Left colon (tissue), 2 donors: ENCODE measurements at places on chromosomes 13 and 19. TPM values are rescaled to one million over a fixed set of nuclear protein-coding genes. Genes with fewer than 3 reads are reported as not detected.

- peak; percentile 82 for DNase-seq
Measured at GRCh38 chr13:110869805-110870706, 44.8 kb downstream of the ANKRD10 start.

DNA sequence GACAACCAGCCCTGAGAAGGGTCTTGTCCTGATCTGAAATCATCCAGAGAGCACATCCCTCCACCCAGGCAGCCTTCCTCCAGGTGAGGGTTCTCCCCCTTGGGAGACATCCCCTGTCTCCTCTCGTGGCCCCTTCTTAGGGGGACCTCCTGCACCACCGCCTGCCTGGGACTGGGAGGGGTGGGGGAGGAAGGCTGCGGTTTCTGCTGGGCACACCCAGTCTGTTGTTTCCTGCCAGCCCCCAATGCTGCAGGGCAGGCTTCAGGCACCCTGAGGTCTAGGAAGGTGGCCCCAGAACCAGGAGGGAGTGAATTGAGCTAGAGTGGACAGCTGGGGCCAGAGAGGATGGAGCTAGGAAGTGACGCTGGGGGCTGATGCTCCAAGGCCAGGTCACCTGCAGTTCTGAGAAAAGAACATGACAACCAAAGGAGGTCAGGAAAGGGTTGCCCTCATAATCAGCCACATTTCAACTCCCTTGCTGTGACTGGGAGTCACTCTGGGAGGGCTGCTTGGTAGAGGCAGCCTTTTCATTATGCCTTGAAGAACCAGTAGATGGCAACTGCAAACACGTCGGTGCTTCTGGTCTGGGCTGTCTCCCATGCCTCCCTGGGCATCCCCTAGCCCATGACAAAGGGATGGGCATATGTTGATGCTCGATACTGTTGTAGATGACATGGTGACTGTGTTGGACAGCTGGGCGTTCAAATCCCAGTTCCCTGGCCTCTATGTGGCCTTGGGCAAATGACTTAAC is 1.4 kb downstream of the ARHGEF18 start:
- DNase-seq, result peak; percentile 40

DNA sequence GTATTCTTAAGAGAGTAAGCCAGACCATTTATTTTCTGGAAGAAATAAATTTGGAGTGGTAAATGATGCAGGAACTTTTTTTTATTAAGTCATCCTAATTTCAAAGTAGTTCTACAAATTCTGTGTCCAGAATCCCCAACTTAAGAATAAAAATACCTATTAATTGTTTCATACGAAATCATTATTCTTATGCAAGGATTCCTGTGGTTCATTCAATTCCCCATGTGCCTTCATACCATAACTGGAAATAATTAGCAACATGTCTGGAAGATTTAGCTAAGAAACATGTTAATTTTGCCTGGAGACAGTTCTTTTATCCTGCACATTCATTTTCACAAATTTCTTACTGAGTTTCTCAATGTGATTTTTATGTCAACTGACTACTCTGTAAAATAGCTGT is 408.6 kb downstream of the PCDH9 start:
- DNase-seq, result no peak

GRCh38 chr19:2274185-2274711 is 7.7 kb downstream of the PEAK3 start:
- no peak for DNase-seq

GRCh38 chr13:109699628-109700071 is 86.7 kb downstream of the IRS2 start:
- no peak for DNase-seq

- DNase-seq, result no peak
Measured at GRCh38 chr13:50303963-50304721, 288.9 kb downstream of the KCNRG start.

DNA sequence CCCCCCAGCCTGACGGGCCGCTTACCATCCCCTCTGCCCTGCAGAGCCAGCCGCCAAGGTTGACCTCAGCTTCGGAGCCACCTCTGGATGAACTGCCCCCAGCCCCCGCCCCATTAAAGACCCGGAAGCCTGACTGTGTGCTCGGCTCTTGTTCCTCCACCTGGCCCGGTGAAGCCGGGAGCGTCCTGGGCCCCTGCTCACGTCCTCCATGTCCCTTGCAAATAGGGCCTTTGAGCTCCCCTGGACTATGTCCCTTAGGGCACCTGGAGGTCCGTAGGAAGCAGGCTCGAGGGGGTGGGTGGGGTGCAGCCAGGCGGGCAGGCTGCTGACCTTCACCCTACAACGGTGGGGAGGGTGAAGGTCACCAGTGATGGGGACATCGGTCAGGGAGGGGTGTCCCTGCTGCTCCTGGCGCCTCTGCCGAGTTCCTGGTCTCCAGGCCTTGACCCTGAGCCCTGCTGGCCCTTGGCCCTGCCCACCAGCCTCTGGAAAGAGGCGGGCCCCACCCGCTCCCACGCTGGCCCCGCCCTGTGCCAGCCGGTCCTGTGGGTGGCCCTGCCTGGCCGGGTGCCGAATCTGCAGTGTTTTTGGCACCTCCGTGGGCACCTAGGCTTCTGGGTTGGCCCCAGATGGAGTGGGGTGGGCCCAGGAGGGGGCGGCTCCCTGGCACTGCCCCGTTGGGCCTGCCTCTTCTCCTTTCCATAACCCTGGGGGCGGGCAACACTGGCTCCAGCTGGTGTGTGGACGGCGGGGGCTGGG is 3.3 kb downstream of the ATP5F1D start:
- peak; percentile 81 for DNase-seq

DNA sequence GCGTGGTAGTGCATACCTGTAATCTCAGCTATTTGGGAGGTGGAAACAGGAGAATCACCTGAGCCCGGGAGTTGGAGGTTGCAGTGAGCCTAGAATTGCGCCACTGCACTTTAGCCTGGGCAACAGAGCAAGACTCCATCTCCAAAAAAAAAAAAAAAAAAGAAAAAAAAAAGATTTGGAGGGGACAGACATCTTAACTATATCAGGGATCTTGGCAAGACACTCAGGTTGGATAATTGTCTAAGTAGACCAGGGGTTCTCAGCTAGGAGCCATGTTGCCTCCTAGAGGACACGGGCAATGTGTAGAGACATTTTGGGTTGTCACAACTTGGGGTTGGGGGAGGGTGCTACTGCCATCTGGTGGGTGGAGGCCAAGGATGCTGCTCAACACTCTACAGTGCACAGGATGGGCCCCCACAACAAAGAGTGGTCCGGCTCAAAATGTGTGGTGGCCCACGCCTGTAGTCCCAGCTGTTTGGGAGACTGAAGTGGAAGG is 1.9 kb upstream of the ZNF580 start:
- DNase-seq, result no peak

DNA sequence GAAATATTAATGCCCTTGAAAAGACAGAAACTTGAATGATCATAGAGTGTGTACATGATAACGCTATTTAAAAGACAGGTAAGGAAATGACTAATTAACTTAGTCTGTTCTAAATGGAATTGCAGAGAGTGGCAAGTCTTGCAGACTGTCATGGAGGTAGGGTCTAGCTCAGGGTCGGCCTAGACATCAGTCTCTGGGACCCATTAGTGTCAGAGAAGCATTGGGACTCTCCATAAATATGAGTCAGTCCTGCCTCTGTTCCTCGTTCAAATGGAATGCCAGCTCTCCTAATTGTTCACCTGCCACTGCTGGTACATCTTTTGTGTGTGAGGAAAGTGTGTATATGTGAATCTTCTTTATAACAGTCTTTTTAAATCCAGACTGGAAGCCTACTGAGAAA is 28.0 kb downstream of the PCDH20 start:
- no peak for DNase-seq

DNA sequence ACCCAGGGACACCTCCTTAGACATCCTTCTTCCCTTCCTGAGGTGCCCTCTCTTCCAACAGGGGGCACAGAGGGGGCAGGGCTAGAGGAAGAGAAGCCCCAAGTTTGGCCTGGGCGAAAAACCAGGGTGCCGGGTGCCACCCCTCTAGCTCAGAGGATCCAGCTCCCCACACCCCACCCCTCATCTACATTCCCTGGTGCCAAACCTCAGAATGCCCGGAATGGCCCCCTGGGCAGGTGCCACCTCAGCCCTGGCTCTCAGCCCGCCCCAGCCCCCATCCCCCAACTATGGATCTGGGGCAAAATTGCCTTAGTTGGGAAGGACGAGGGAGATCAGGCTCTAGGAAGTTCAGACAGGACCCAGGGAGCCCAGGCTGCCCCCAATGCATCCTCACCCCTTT is 2.0 kb downstream of the CNN1 start:
- no peak for DNase-seq

GRCh38 chr13:94712287-94712811 is at the start of gene SOX21:
SOX21 (minus strand) TSS chr13:94712545; CDS start chr13:94712049, 496 bp downstream.
- DNase-seq, result no peak

- no peak for DNase-seq
Measured at GRCh38 chr13:112602189-112602588, 14.2 kb upstream of the TUBGCP3 start.

- peak; percentile 36 for DNase-seq
Measured at GRCh38 chr19:47095476-47096099, 18.0 kb downstream of the ZC3H4 start.

GRCh38 chr19:12995596-12996405 is 526 bp downstream of the NFIX start:
- DNase-seq, result no peak

DNA sequence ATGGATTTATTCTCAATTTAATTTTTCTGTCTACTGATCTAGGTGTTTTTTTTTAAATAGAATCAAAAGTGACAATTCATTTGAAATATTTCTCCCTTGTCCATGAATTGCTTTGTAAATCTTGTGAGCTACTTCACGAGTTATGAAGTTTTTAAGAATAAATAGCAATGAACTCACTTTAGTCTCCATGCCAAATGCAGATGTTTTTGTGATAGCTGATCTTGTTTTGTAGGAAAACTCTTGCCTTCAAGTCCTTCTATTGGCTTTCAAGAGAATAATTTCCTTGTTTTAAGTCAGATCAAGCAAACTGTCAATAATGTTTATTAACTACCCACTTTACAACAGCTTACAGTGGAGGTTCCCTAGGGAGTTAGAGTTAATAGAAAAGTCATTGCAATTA is 99.8 kb downstream of the ITGBL1 start:
- no peak for DNase-seq

- no peak for DNase-seq
Measured at GRCh38 chr19:13209484-13210338, 59.5 kb downstream of the IER2 start.

DNA sequence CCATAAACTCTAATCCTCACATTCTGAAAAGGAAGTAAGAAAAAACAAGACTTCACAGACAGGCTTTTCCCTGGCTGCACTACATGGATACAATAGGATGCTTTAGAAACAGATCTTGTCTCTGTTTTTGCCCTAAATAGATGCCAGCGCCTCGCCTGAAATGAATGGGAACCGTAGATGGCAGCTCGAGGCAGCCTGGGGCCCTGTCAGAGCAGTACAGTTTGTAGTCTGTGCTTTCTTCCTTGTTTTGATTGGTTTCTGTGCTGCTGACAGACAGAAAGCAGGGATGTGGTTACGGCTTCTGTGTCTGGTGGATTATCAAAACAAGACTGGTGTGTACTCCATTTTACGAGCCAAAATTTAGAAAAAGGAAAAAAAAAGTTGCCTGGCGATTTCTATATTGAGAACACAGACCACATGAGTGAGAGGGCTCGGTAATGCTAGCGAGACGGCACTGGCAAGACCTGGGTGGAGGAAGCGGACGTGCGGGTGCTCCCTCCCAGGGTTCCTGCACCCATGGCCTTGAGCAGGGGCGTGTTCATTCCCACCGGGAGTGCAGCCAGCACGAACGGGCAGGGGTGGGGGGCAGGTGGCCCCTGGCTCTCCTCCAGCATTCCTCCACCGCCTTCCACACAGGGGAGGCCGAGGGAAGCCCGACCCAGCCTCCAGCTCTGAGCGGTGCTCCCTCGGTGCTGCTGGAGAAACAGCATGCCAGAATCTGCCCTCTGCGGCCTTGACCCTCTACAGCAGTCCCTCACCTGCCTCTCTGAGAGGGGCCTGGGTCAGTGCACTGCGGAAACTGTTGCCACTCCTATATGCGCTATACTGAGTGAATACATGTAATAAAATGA is 37.6 kb upstream of the C1QTNF9 start:
- DNase-seq, result peak; percentile 73

GRCh38 chr13:31722673-31723072 is 16.7 kb upstream of the RXFP2 start:
- DNase-seq, result no peak

GRCh38 chr19:50705422-50706019 is 14.1 kb downstream of the SHANK1 start:
- DNase-seq, result no peak

- DNase-seq, result peak; percentile 81
Measured at GRCh38 chr19:13234518-13234917, 84.3 kb downstream of the IER2 start.

- DNase-seq, result no peak
Measured at GRCh38 chr13:25699056-25699455, 327.3 kb downstream of the ATP8A2 start.

DNA sequence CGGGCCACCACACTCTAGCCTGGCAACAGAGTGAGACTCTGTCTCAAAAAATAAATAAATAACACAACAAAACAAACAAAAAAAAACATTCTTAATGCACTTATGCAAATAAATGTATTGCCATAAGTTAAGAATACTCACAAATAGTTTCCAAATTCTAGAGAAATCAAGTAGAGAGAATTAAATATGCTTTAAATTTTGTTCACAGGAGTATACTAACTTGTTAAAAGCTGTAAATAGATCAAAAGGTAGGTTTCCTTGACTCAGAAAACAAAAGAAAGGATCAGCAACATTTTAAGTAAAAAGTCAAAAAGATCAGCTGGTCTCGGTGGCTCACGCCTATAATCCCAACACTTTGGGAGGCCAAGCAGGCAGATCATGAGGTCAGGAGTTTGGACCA is 50.5 kb upstream of the ZNF429 start:
- no peak for DNase-seq

- no peak for DNase-seq
Measured at GRCh38 chr13:74070065-74070464, 64.1 kb downstream of the KLF12 start.

Gene KLF2
- 28.2 TPM for total RNA-seq

Gene CATSPERD
- not detected for total RNA-seq

Gene NLRP11
- 0.11 TPM for total RNA-seq

Gene ACER1
- total RNA-seq, result not detected

Gene B3GLCT
- total RNA-seq, result 5.0 TPM

Gene GEMIN7
- 22.8 TPM for total RNA-seq

Gene ZNF761
- 7.8 TPM for total RNA-seq

Gene CBLC
- 79.1 TPM for total RNA-seq

Gene NPHS1
- total RNA-seq, result not detected

Gene CEACAM16
- not detected for total RNA-seq

Gene MLNR
- not detected for total RNA-seq

Gene SIGLEC5
- not detected for total RNA-seq

Gene BCAM
- total RNA-seq, result 21.4 TPM

Gene SYNGR4
- not detected for total RNA-seq

Gene ZNF100
- 15.6 TPM for total RNA-seq
